ENCODE measurements at places on chromosomes 13 and 19.

DNA sequence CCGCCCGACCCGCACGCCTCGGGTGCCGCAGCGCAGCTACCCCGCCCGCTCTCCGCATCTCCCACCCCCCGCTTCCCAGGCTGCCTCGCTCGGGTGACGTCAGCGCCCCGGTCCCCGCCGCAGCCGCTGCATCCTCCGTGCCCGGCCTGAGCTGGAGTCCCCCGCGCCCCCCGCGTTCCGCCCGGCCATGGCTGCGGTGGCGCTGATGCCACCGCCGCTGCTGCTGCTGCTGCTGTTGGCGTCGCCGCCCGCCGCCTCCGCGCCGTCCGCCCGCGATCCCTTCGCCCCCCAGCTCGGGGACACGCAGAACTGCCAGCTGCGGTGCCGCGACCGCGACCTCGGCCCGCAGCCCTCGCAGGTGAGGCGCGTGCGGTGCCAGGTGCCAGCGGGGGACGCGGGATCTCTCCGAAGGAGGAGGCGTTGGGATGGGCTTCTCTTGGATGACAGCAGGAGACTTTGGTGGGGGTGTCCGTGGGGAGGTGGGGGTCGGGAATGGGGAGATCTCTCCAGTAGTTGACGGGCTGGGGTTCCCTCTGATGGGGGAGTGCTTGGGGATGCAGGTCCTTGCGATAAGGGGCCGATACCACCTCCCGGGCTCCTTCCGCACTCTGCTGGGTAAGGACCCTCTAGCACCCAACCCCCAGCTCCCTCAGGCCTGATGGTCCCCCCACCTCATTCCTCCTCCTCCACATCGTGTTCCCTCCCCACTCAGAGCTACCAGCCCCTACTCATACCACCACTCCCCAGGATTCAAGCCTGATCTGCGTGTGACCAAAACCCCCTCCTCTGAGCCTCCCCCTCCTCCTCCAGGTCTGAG lies at the start of gene TMEM59L:
Gene TMEM59L (plus strand): TSS at position 99 of the 817 bp plus-strand sequence. CDS start 89 bp downstream, at position 188.
- no peak for DNase-seq

GRCh38 chr19:13102416-13102665 lies 317 bp downstream of the LYL1 start:
- no peak for DNase-seq

- no peak for DNase-seq
Observed at GRCh38 chr13:53017433-53017970, 11.1 kb upstream of the OLFM4 start.

DNA sequence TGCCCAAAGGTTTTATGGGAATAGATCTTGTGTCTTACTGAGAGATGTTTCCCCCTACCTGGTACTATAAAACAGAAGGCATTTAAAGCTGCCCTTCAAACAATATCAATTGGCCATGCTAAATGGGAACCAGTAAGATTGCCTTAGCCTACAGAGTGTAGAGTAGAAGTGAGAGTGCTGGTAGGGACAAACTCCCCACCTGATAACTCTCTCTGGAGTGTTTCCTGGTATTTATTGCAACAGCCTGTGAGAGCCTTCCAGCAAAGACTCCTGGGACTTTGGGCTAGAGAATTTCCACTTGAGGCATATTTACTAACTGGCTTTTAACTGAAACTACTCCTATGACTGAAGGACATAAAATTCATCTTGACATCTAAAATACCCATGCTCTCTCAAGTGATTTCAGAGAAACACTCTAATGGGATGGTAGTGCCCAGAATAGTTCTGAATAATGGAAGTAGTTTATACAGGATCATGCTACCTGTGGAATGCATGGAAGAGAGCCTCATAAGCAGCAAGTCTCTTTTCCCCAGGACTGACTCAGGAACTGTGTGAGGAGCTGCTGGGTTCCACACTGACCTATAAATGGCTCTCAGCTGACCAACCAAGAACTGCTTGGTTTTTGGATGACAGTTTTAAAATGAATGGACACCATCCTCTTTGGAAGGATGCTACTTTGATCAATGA lies 132.7 kb upstream of the SLITRK5 start:
- no peak for DNase-seq

- DNase-seq: no peak
Observed at GRCh38 chr13:40779796-40780285, 8.9 kb upstream of the MRPS31 start.

- no peak for DNase-seq
Observed at GRCh38 chr19:50320596-50320995, 8.6 kb downstream of the KCNC3 start.

DNA sequence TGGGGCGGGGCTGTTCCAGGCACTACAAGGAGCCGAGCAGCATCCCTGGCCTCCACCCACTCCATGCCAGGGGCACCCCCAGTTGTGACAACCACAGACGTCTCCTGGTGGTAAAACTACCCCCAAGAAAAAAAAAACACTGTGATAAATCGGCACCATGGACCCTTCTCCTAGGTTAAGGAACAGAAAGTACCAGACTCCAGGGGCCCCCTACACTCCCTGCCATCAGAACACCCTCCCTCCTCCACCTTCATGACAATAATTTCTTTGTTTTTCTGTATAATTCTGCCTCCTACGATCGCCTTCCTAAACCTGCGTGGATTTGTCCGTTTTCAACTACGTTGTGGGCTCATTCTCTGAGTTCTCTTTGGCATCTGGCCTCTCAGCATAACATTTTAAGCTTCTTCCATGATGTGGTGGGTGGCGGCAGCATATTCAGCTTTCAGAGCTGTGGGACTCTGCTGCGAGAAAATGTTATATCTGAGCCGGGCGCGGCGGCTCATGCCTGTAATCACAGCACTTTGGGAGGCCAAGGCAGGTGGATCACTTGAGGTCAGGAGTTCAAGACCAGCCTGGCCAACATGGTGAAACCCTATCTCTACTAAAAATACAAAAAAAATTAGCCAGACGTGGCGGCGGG lies 8.6 kb downstream of the TLE2 start:
- DNase-seq: no peak

DNA sequence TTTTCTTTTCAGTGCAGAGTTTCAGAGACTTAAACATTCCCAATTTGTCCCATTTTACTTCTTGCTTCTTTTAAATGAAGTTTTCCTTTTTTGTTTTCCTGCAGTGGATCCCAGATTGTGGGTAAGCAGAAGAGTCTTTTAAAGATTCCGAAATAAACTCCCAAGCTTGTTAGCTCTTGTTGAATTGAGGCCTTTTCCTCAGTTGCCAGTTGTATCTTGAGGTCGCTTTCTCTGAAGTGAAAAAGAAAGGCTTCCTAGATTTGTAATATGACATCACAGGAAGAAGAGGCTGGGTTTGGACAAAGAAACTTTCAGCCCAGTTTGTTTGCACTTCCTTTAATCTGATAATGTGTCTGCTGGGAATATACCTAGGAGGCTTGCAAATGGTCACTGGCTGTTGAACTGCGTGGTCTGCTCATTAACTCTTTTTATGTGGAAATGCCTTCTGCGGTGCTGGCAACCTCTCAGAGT lies at the start of gene LPAR6:
Gene LPAR6 (minus strand): TSS at position 233 of the 471 bp plus-strand sequence. CDS start 690 bp downstream, outside the sequence.
- peak; percentile 52 for DNase-seq

DNA sequence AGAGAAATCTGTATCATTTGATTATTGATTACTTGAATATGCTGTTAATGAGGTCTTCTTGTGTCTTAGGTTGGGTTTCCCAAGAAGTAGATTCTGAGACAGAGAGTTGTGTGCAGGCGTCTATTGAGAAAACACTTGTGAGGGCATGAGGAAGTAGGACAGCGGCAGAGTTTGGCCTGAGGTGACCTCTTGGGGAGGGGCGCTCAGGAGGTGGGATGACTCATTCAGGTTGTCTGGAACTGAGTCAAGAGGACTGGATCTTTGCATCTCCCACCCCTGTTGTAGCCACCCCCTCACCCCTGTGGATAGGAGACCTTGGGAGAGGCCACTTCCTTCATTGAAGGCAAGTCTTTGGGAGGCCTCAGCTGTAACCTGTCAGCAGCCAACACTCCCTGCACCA lies 35.2 kb upstream of the WDFY2 start:
- no peak for DNase-seq

DNA sequence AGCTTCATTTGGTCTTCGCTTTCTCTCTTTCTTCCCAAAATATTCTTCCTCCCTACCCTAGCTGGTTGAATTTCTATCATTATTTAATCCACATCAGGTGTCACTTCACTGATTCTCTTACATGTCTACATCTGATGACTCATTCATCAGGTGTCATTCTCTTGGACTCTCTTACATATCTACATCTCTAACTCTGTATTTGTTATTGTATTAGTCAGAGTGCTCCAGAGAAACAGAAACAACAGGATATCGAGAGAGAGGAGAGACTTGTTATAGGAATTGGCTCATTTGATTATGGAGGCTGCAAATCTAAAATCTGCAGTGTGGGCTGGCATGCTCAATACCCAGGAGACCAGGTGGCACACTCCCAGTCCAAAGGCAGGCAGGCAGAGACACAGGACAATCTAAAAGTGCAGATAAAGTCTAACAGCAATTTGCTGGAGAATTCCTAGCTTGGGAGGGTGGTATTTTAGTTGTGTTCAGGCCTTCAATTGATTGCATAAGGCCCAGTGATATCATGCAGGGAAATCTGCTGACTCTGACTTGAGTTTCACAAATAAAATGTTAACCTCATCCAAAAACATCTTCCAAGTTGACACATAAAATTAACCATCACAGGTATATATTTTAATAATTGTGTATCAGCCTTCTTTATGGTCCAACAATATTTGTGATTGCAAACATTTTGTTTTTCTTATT lies 541.4 kb upstream of the SLITRK5 start:
- no peak for DNase-seq

DNA sequence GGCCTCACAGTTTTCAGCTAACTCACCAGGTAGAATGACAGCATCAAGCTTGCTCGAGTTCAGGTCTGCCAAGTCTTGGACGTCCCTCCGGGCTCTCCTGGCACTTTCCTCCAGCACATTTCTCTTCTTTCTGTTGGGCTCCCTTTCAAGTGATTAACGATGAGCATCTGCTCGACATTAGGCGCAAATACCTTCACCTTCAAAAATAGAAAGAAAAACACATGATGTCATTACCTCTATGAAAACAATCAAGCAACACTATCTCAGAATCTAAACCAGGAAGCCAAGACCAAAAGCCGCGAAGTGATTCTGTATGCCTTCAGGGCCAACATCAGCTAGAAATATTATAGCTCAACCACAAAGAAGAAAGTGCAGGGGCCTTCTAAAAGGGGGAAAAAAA lies 15.4 kb upstream of the CLN5 start:
- DNase-seq: peak; percentile 71

GRCh38 chr13:33932769-33933406 lies 114.9 kb downstream of the RFC3 start:
- DNase-seq: no peak

DNA sequence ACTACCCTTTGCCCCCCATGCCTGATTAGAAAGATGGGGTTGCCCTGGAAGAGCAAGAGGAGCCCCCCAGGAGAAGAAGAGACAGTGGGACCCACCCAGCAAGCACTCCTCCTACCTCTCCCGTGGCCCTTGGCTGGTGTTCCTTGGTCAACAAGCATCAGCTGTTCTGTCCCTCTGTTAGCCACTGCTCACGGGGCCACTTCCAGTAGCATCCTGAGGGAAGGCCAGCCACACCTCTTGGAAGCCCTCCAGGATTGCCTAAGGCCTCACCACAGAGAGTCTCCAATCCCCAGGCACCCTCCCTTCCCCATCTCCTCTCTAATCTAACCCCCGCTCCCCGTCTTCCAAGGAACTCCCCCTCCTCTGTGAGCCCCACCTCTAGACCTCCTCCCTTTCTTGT lies 15.1 kb upstream of the DPP9 start:
- DNase-seq: no peak

DNA sequence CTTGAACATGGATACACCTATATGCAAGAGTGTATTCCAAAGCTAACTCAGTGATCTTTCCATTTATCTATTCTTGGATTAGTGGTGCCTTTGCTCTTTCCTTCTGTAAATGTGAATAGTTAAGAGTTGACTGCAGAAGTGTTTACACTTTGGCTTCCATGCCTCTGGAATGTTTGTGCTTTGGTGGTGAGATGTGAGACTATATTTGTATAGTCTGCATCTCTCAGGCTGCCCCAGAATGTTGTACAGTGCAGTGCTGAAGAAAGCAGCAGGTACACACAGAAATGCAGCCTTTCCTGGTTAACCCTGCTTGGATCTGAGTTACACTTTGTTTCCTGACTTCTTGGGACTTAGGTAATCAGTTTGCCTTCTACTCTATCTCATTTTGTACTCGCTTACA lies 90.2 kb downstream of the DNAJC15 start:
- no peak for DNase-seq

DNA sequence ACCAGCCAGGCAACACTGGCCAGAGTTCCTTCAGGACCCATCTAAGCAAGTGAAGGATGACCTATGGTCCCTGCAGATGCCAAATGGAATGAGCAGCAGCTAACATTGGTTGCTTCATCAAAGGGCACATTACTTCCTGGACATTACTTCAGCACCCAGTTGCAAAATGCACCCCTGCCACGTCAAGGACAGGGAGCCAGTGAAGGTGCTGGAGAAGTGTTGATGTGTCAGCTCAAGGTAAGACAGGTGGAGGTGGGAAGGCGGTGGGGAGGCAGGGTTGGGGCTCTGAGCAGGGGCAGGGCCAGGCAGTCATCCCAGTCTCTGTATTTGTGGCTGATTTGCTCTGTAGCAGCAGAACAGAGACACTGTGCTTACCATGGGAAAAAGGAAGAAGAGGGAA lies 14.6 kb downstream of the CSNK1A1L start:
- DNase-seq: no peak

- DNase-seq: peak; percentile 51
Observed at GRCh38 chr19:41934849-41935374, 6.7 kb upstream of the ERFL start.

DNA sequence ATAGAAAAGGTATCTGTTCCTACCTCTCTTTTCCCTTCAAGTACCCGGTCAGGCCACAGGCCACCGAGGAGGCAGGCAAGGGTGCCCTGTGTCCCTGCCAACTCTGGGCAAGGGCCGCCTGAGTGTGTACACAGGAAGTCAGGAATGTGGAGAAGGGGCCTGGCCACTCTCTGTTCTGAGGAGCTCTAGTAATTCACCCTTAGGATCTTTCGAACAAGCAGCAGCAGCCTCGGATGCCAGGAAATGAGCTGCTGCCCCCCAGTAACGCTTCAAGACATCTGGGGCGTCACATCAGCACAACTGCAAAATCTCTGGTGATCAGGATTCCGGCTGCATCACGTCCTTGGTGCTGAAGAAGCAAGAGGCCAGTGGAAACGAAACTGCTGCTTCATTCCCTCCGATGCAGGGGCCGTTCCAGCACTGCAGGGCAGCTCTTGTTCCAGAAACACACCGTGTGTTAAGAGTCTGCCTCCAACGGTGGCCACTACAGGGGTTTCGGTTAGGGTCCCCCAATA lies 2.0 kb downstream of the RAB20 start:
- peak; percentile 8 for DNase-seq

- DNase-seq: no peak
Observed at GRCh38 chr13:24276861-24277260, 32.5 kb upstream of the C1QTNF9 start.

GRCh38 chr19:41554907-41555306 lies 21.1 kb upstream of the CEACAM21 start:
- no peak for DNase-seq
